ENCODE measurements at places on chromosomes 5 and 9.

- no peak for DNase-seq
Observed at GRCh38 chr9:18111146-18111545, 362.8 kb upstream of the ADAMTSL1 start.

DNA sequence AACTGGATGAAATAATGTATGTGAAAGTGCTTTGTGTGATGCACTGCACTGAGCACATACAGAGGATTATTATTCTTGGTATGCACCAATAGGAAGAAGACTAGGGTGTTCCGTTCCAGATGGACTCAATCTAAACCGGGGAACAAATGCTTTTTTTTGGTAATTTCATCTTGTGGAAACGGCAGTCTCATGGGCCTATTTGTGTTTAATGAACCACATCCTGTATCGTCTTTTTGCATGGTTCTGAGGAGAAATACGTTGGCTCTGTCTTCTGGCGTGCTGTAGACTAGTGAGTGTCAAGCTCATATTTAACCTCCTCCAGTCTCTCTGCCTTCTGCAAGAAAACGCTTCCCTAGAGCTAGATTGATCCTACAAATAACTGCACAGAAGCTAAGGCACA, 30.0 kb downstream of the TRIM32 start:
- no peak for DNase-seq

DNA sequence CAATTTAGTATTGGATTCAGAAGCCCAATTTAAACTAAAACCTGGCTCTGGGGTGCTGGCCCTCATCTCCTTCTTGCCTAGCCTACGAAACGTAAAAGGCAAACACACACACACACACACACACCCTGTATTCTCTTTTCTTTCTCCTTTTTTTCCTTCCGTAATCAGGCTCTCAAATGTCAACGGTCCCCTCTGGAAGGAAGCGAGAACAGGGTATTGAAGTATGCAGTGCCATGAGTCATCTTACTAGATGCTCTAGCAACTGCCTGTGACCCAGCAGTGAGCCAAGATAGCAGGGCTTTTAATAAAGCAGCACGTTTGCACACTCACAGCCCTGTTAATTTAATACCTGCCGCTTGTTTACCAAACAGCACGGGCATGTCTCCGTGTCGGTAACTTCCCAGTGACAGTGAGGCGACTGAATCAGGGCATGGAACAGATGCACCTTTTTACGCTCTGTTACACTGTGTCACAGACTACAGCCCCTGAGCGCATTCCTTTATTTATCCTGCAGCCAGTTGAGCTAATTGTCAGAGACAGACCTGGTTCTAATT, 243.8 kb downstream of the BNC2 start:
- DNase-seq, result no peak

DNA sequence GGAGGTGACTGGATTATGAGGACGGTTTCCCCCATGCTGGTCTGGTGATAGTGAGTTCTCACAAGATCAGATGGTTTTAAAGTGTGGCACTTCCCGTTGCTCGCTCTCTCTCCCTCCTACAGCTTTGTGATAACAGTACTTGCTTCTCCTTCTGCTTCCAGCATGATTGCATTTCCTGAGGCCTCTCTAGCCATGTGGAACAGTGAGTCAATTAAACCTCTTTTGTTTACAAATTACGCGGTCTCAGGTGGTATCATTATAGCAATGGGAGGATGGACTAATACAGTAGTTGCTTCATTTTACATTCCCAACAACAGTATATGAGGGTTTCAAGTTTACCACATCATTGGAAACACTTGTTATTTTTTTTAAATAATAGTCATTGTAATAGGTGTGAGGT, 937.3 kb upstream of the ARRDC3 start:
- DNase-seq, result no peak

- DNase-seq, result no peak
Observed at GRCh38 chr5:145983446-145983845, 47.1 kb downstream of the SH3RF2 start.

GRCh38 chr5:109945097-109945678, 255.5 kb downstream of the MAN2A1 start:
- no peak for DNase-seq

GRCh38 chr5:113167985-113168384, 191.4 kb downstream of the DCP2 start:
- no peak for DNase-seq

DNA sequence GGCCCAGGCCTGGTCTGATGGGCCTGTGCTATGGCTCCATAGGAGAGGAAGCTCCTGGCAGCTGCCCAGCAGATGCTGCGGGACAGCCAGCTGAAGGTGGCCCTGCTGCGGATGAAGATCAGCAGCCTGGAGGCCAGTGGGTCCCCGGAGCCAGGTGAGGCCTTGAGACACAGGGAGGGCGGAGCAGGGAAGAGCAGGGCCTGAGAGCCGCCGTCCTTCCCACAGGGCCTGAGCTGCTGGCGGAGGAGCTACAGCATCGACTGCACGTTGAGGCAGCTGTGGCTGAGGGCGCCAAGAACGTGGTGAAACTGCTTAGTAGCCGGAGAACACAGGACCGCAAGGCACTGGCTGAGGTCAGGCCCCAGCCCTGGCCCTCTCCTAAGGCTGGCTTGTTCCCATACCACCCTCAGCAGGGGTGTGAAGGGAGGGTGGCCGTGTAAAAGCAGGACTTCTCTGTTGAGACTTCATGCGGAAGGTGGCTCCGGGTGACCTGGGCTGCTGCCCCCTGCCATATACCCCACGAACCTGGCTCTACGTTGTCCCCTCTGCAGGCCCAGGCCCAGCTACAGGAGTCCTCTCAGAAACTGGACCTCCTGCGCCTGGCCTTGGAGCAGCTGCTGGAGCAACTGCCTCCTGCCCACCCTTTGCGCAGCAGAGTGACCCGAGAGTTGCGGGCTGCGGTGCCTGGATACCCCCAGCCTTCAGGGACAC, 4.5 kb downstream of the PKN3 start:
- DNase-seq, result no peak

DNA sequence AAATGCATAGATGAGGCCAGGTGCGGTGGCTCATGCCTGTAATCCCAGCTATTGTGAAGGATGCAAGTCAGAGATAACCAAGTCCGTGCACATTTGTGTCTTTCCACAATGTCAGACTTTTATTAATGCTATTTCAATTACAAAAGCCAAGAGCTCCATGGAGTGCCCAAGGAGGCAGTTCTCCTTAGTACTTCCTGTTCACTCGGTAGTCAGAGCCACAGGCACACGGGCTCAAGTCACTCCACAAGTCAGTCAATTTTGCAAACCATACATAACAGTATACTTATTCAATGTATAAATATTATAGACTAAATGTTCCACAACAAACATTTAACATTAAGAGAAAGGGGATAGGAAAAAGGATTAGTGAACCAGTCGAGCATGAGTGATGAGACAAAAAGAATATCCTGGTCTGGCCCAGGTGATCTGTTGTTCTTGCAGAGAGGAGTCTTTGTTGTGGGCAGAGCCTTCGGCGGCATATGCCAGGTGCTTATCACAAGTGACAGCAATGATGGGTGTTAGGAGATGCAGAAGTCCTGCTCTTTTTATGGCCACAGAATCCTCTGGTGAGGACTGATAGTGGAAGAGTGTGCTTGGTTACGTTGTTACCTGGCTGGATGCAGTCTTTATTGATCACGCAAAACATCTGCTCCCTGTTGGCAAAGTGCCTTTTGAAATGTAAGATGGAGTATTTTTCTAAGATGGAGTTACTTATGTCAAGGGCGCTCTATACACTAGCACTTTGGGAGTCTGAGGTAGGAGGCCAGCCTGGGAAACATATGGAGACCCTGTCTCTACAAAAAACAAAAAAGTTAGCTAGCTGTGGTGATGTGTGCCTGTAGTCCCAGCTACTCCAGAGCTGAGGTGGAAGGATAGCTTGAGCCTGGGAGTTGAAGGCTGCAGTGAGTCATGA, 167.0 kb upstream of the FBXL17 start:
- DNase-seq, result no peak
